ENCODE measurements at places on chromosomes 3 and 15.
A peak's percentile ranks its signal among the peaks of the same experiment; 100 is the strongest.

DNA sequence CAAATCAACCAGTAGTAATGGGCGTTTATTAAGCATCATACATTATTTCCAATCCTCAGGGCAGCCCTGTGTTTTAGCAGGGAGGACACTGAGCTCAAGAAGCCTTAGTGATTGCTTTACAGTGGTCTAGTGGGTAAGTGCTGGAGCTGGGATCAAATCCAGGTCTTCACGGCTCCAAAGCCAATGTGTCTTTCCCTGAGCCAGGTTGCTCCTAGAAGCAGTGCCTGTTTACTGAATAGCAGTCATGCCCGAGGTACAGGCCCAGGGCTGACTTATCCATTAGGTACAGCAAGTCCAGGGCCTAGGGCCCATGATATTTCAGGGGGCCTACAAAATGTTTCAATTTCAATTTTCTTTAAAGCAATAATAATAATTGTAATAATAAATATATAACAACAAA, 9.6 kb upstream of the SMAD6 start:
- DNase-seq = no peak

- DNase-seq = peak; percentile 76
Measured at GRCh38 chr15:76185716-76186115, 125.6 kb downstream of the ETFA start.

DNA sequence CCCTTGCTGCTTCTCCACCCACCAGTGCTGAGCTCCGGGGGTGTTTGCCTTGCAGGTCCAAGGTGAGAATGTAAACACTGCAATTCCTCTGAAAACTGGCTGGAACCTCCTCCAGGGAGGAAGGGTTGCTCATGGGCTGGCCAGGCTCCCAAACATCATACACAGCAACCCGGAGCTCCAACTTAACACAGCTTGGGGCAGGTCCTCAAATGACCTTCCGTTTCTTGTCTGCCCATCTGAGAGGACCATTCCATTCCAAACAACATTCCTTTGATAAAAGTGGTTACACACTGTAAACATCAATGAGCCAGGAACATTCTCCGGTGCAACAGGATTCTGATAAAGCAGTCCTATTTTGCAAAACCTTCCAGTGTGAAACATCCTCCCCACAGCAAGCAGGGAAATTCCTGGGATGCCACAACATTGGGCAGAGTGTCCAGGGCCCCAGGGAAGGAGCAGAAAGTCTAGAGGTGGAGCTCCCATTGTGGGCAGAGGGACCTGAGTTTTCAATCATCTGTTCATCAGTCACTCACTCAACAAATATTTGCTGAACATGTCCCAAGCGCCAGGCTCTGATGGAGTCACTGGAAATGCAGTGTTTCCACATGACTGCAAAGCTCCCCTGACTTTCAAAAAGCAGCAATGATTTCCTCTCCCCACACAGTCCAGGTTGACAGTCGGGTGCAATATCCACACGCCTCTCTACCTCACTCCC, 7.3 kb upstream of the HEG1 start:
- DNase-seq = no peak

DNA sequence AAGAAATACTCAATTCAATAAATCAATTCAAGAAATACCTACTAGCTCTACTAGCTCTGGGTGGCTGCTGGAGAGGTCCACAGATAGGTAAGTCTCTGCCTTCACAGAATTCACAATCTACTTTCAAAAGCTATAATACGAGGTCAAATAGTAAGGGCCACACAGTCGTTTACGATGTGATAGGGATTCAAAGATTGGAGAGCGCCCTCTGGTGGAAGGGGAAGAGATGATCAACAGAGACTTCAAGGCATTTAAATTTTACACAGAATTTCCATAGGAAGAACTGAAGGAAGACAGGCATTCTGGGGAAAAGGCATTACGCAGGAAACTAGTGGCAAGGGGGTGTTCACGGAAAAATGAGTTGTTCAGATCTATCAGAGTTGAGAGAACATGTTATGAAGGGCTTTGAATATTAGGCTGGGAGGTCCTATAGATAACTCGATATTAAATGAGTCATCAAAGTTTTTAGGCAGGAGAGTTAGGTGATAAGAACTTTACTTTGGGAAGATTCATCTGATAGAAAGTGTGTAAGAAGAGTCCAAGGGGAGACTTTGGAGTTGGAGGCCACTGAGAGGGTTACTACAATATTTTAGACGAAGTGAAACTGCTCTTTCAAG, 128.8 kb downstream of the FRMD5 start:
- DNase-seq = peak; percentile 88

DNA sequence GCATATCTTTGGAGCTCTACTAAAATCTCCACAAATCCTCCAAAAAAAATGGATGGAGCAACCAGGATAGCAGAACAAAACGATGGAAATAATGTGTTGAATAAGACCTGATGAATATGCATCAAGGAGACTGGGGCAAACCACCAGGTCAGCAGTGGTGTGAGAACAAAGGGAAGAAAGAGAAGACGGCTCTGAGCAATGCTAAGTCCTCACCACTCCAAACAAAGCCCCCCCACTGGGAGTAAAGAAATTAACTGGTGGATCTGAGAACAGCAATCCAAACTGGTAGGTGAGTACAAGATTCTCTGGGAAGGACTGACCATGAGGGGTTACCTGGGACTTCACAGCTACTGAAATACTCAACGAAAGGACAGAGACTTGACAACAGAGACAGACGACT, 977.3 kb downstream of the TBL1XR1 start:
- DNase-seq = no peak

- peak; percentile 43 for DNase-seq
Measured at GRCh38 chr15:64163659-64164362, 989 bp upstream of the PPIB start.

DNA sequence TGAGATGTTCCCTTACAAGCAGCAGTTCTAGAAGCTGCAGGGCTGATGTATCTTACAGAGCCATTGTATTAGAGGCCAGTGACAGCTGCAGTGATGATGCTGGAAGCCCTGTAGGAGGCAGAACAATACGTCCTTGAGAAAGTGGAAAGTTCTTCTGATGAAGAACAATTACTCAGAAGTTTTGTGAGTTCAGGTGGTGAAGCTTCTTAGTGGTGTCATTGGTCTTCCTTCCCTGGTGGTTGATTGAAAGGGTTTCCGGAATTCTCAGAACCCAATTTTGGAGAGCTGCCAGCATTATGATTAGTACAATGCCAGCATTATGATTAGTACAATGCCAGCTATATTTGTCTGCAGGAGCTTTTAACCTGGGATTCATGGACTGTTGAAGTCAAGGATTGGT, 356.4 kb downstream of the MFSD1 start:
- DNase-seq = no peak

- DNase-seq = no peak
Measured at GRCh38 chr3:20846832-20847231, 660.8 kb upstream of the SGO1 start.

DNA sequence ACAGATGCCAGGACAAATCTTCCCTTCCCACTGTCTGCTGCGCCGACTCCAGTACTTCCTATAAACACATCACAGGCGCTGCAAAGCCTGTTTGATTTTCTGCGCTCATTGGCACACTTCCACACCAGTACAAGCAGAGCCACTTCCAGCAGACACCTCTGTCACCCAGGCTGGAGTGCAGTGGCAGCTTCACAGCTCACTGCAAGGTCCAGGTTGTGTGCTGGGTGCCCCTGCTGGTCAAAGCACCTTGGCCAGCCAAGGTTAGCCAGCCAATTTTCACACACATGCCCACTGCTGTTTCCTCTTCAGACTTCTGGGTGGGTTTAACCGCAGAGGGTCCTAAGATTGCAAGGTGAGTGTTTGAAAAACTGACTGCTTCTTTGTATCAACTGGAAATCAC, 4.9 kb downstream of the CHDH start:
- no peak for DNase-seq

DNA sequence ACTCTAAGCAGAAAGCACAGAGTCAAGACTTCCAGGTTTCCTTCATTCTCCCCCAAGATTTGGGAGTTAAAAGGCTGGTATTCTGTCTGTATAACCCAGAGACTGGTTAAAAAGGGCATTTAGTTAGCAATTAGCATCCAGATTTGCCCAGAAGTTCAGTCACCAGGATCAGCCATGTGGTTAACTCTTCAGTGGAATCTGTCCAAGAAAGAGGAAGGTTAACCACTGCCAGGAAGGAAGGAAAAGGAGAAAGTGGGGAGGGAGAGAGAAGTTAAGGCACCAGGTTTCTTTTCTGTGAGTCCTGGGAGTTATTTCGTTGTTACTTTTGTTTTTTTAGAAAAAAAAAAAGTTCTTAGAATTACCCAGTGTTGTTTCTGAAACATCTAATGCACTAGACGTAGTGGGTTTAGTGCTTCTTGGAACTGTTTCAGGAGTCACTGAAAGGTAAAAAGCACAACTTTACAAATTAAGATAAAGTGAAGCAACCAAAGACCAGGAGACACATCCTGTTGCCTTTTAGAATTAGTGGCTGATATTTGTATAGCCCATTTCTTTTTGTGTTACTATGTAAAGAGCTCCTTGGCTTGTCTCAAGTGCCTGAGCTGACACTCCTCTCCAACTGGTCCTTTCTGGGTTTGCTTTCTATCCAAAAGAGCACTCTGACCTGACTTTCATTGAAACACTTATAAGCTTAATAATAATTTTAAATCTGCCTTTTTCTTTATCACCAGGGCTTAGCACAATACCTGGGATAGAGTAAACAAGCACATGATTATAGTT, 128.6 kb downstream of the ABI3BP start:
- no peak for DNase-seq

GRCh38 chr3:10357592-10358308, 36.8 kb upstream of the SEC13 start:
- peak; percentile 40 for DNase-seq

GRCh38 chr15:42137461-42138261, 18.8 kb downstream of the PLA2G4F start:
- peak; percentile 71 for DNase-seq

DNA sequence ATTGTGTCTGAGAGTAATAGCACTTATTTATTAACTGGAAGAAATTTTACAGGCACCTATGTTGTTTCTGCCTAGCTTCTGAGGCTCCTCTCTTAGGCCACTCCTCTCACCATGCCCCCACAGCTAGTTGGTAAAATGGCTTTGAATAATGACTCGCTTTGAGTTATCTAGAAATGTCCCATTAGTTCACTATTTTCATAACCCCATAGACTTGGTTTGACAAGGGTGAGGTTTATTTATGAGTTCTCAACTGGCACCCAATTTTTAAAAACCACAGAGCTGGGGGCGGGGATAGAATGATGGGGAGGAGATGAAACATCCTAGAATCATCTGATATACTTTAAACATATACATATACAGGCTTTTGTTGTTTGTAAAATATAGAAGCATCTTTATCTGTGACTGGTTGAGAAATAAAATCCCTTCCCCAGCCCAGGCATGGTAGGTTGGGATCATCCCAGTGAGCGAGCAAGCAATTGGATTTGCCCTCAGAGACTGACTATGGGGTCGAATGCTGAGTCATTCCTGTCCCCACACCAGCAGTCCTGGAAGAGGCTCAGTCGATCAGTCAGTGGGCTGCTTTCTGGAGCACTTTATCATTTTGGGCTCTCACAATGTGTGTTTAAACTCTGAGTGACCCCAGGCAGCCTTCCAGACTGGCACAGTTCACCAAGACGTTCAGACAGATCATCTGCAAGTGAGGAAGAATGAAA, 60.2 kb upstream of the TSEN2 start:
- no peak for DNase-seq

DNA sequence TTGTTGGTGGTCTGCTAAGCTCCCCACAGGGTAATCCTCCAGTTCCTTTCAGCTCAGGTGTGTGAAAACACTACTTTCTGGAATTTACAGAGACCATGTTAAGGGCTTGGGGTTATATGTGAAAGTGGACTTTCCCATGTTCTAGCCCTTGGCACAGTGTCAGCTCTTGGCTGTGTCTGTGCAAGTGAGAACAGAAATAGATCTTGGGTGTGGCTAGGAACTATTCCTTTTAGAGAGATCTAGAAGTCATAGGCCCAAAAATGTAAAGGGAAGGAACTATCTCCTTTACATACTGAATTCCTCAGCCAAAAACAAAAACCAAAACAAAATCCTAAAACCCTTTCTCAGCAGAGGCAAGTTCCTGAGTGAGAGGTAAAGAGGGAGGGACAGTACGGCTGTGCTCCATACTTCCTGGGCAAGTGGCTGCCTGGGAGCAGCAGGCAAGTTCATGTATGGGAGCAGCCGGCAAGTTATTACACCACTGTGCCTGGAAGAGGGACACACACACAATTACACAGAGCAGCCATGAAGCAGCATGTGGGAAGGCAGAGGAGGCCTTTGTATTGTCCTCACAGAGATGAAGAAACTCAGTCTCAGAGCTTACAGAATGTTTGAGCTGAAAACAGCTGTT, 19.9 kb upstream of the C3orf62 start:
- no peak for DNase-seq

DNA sequence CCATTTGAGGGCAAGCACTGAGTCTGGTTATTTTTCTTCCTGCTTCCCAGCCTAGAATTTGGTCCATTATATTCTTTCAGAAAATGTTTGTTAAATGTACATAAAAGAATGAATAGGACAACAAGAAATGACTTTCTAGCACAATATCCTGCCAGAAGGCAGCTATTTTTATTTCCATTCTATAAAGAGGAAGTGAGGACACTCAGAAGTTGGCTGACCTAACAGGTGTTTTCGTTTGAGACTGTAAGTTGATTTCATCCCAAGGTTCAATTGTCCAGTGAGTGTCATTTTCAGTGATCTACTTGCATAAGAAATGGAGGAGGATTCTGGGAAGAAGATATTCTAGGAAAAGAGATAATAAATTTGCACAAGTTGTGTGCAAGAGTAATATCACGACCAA, 191.9 kb upstream of the POU1F1 start:
- no peak for DNase-seq

DNA sequence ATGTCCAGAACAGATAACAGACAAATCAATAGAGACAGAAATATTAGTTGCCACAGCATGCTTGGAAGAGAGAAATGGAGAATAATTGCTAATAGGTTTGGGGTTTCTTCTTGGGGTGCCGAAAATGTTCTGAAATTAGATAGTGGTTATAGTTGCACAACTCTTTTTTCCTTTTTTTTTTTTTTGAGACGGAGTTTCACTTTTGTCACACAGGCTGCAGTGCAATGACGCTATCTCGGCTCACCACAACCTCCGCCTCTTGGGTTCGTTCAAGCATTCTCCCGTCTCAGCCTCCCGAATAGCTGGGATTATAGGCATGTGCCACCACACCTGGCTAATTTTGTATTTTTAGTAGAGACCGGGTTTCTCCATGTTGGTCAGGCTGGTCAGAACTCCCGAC, 163.3 kb downstream of the PLCH1 start:
- no peak for DNase-seq

GRCh38 chr3:18409266-18409665, 15.9 kb downstream of the SATB1 start:
- no peak for DNase-seq

- no peak for DNase-seq
Measured at GRCh38 chr15:95295363-95295762, 1035.1 kb upstream of the NR2F2 start.

GRCh38 chr3:86969500-86970189, 21.3 kb downstream of the VGLL3 start:
- peak; percentile 46 for DNase-seq

DNA sequence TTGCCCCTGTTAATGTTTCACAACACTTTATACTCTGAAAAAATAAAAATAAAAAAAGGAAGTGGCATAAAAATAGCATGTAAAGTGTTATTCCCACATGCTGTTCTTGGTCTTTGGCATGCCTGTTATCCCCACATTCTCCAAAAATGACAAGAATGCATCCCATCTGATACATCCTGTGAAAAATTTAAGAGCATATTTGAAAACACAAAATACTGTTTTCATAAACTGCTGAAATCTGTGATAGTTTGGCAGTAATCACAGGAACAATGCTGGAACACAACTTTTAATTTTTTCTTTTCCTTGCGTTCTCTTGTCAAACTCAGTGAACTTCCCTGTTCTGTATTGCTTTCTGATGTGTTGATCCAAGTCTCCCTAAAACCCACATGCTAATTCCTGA, 288.8 kb downstream of the ROBO2 start:
- no peak for DNase-seq

All from NAMALWA (cell line).